ENCODE measurements at places on chromosomes 2 and 18.

DNA sequence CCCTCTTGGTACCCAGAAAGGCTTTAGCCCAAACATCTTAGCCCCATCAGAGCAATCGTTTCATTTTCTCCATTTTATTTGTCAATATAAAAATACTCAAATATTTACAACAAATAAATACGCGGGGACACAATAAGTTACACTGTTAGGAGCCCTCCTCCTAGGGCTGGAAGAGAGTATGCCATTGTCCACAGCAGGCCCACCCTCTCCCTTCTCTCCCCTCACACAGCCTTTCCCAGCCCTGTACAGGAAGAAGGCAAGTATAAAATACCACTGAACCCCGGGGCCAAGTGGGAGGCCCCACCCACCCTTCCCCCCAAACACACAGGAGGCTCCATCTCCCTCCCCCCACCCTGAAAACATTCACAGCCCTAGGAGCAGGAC is 1.9 kb upstream of the ANKRD39 start:
- no peak for DNase-seq

- no peak for DNase-seq
Observed at GRCh38 chr2:88521445-88522073, 69.1 kb upstream of the FOXI3 start.

DNA sequence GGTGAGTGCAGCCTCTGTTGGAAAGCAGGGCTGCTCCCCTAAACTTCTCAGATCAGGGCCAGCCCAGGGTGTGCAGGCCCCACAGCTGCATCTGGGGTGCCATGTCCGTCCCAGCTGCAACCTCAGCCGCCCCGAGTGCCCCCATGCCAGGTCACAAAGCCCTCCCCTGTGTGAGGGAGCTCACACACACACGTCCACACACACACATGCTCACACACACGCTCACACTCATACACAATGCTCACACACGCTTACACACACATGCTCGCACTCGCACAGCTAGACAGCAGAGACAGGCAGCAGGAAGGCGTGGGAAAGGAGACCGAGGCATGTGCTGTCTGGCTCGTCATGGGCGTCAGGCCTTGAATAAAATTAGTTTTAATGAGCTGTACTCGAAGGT is 55.4 kb downstream of the ADI1 start:
- DNase-seq, result no peak

DNA sequence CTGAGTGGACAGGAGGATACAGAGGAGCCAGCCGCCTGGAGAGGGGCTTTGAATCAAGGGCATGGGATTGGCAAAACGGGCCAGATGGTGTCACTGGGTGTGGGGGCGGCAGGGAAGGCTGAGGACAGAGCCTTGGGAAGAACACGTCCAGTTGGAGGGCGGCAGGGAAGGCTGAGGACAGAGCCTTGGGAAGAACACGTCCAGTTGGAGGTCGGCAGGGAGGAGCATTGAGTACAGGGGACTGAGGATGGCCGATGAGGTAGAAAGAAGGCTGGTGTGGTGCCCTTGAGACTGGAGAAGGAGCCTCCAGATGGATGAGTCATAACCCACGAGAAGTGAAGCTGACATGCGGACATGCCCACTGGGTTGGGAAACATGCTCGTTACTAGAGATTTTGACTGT is 4.5 kb downstream of the HES6 start:
- peak; percentile 73 for DNase-seq

GRCh38 chr2:219731173-219731572 is 103.7 kb downstream of the SLC4A3 start:
- no peak for DNase-seq

DNA sequence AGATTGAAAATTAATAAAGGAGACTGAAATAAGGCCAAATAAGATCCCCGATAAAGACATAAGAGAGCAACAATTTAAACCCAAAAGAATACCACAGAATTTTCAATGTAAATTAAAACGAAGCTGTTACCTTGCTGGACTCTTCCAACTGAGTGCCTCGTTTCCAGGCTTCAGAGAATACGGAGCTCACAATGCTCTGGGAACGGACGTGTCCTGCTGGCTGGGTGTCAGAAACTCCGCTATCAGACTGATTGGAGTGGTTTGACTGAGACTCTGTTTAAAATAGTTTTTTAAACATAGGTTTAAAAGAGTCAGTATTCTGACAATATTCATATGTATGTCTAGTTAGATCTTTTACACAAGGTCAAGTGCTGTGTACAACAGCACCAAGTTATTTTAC is 90.4 kb downstream of the RAPH1 start:
- no peak for DNase-seq

DNA sequence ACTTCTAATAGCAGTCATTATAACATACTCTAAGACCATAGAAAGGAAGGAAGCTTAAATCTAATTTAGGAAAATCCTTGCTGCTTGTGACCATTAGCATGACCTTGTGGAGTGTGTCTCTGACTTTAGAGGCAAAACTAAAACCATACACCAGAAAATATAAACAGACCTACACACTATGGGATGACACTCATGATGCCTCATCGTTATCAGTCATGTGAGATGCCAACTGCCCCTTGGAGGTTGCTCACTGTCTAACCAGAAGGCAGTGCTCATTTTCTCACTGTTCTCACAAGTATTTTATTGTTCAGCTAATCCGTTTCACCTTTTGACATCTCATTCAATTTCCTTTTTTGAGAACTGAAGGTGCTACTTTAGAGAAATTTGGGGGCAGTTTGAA is 376.9 kb downstream of the RND3 start:
- DNase-seq, result no peak

- no peak for DNase-seq
Observed at GRCh38 chr2:212451786-212452231, 86.8 kb downstream of the ERBB4 start.

GRCh38 chr18:6266212-6266611 is 148.5 kb downstream of the L3MBTL4 start:
- DNase-seq, result no peak

GRCh38 chr2:7867867-7868266 is 814.0 kb upstream of the ID2 start:
- no peak for DNase-seq

DNA sequence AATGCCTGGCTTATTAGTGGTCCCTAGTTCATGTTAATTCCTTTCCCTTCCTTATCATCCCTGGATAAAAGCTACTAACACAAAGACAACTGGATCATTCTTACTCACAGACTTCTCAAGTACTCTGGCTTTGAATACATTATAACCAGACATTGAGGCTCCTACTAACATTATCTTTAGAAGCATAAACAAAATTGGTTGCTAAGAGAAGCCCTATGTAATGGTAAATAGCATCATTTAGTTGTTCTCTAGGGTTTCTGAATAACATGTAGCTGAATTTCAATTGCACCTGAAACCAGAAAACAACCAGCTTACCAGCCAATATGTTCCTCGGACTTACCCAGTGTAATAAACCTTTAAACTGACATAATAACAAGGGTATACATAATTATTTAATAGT is 114.1 kb upstream of the NCKAP5 start:
- no peak for DNase-seq

- DNase-seq, result peak; percentile 13
Observed at GRCh38 chr2:170396799-170397459, 219.0 kb downstream of the MYO3B start.

DNA sequence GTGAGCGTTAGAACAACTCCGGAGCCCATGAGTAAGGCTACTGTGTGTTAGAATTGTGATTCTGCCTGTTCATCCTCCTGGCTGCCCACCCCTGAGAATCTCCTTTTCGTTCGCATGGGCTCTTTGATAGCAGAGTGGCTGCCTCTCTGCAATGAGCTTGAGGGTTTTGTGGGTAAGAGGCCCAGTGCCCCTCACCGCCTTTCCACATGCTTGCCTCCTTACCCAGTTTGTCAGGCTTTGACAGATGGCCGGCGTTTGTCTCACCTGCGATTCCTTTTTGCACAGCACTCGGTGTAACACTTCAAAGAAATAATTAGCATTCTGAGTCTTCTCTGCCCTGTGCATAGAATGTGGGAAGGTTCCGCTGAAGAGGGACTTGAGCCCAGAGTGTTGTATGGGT is 138.0 kb downstream of the RHBDD1 start:
- no peak for DNase-seq
